ENCODE measurements at places on chromosomes 16 and 17. TPM values are rescaled to one million over a fixed set of nuclear protein-coding genes. Genes with fewer than 3 reads are reported as not detected.

TPSD1 gene
- not detected for total RNA-seq

HS3ST3A1 gene
- 1.7 TPM for total RNA-seq

CSF3 gene
- not detected for total RNA-seq

GP2 gene
- not detected for total RNA-seq

RPRML gene
- total RNA-seq = not detected

SLC7A5 gene
- total RNA-seq = 33.8 TPM

PLEKHH3 gene
- 0.52 TPM for total RNA-seq

TMEM11 gene
- total RNA-seq = 15.8 TPM

INCA1 gene
- total RNA-seq = not detected

LGALS9C gene
- 0.63 TPM for total RNA-seq

NPIPA2 gene
- total RNA-seq = 0.21 TPM

PRSS21 gene
- not detected for total RNA-seq

SLC43A2 gene
- 88.4 TPM for total RNA-seq

CHAD gene
- not detected for total RNA-seq

MYH2 gene
- not detected for total RNA-seq

RNF222 gene
- 0.73 TPM for total RNA-seq

ADAM11 gene
- total RNA-seq = 0.21 TPM

ST6GALNAC1 gene
- total RNA-seq = 4.0 TPM

AATK gene
- 2.0 TPM for total RNA-seq

ABCC11 gene
- total RNA-seq = 0.52 TPM

CCL5 gene
- total RNA-seq = 139 TPM

INTS2 gene
- total RNA-seq = 12.4 TPM

B3GNT9 gene
- total RNA-seq = 2.0 TPM

CMTR2 gene
- 18.8 TPM for total RNA-seq

SLC6A2 gene
- not detected for total RNA-seq

PIPOX gene
- total RNA-seq = 2.9 TPM

SCGB1C2 gene
- total RNA-seq = not detected

CD300E gene
- total RNA-seq = 64.4 TPM
